ENCODE measurements at places on chromosomes 11 and 22.

GRCh38 chr22:42685941-42686653 is 34.6 kb downstream of the A4GALT start:
- no peak for DNase-seq

DNA sequence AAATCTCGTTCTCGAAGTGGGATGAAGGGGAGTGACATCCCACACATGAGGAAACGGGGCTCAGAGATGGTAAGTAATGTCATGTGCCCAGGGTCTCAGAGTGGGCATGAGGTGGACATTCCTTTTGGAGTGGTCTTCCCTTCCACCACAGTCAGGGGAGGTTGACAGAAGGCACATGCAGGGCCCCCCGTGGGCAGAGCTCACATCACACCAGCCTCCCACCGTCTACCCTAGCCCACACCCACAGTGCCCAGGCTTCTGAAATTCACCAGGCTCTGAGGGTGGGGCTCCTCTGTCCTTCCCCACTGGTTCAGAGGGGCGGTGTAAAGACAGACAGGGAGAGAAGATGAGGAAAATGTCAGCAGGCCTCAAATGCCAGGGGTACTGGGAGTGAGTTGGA is 41.1 kb upstream of the TIMP3 start:
- DNase-seq = no peak

GRCh38 chr22:34709641-34710040 is 356.3 kb upstream of the ISX start:
- no peak for DNase-seq

DNA sequence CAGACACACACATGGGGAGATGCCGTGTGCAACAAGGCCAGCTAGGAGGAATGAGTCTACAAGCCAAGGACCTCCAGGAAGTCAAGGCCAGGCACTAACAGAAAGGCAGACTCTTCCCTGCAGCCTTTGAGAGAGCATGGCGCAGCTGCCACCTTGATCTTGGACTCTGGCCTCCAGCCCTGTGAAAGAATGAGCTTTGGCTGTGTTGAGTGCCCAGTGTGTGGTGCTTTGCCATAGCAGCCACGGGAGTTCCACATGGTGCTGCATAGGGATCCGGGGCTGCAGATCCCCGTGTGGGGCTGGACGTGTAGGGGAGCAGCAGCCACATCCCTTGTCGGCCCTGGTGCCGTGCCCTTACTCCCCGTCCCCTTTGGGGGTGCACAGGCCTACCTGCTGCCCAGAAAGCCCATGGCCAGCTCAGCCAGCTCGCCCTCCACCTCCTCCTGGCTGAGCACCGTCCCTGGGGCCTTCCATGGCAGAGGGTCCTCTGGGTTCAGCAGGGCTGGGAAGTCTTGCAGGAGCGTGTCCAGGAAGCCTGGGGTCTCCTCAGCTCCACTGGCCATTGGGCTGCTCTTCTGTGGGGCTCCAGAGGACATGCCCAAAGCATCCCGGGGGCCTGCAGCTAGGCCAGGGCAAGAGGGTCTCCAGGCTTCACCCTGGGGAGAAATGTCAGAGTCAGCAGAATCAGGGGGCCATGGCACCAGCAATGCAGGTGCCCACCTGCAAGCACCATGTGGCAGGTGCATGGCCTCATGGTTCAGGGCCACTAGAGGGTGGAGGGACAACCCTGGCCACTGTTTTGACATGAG is 7.0 kb downstream of the PPM1F start:
- DNase-seq = no peak

DNA sequence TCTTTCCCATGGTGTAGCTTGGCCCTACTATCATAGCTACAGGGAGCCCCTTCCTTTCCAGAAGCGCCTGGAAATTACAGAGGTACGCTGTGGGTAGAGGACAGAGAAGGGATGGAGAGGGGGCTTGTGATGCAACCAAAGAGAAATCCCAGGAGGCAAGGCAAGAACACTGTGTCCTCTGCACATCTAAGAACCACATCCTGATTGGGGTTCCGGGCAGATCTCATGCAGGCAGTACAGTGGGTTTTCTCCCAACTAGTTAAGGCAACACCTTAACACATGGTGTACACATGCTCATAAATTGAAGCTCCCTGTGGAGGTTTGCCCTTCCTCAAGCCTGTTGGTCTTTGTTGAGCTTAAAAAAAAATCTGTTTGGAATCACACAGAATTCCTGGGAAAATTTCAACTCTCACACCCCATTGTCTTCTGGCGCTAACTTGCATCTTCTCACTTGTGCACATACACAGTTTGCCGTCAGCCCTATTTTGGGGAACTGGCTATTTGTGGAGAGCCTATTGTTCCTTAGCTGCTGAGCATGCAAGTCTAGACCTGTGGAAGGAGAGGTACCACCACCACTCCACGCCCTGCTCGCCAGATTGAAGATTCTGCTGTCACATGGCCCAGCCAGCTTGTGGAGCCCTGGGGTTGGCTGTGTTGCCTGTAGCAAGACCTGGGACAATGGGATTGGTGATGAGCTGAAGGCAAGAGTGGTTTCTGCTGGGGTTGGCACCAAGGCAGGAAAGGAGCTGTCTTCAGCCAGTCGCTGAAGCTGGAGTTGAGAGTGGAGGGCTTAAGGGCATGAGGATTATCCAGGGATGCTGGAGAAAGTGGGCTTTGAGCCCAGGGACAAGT is 52.4 kb downstream of the ALX4 start:
- no peak for DNase-seq

DNA sequence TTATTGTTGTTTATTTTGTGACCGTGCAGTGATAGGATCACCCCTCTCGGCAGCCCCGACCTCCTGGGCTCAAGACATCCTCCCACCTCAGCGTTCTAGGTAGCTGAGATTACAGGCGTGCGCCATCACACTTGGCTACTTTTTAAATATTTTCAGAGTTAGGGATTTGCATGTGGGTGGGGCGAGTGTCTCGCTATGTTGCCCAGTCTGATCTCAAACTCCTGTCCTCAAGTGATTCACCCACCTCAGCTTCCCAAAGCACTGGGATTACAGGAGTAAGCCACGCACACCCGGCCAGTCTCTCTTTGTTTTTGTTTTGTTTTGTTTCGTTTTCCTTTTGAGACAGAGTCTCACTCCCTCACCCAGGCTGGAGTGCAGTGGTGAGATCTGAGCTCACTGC is 1.2 kb upstream of the INTS5 start:
- no peak for DNase-seq

- no peak for DNase-seq
These were observed 91.6 kb upstream of the PARVA start for GRCh38 chr11:12285811-12286222.

DNA sequence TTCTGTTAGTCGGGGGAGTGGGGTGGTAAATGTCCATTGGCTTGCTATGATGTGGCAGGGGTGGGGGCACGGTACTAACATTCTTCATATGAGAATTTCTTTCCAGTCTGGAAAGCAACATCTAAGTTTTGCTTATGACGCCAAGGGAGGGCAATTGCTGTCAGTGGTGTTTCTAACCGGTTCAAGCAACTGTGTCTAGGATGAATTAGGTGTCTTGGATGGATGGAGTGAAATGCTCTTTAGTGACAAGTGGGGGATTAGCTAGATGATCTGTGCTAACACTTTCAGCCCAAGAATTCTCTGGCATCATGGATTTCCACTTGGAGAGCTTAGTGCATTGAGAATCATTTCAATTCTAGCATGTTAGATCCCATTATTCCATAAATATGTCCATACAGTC is 262.6 kb upstream of the SORL1-AS1 start:
- DNase-seq = no peak

DNA sequence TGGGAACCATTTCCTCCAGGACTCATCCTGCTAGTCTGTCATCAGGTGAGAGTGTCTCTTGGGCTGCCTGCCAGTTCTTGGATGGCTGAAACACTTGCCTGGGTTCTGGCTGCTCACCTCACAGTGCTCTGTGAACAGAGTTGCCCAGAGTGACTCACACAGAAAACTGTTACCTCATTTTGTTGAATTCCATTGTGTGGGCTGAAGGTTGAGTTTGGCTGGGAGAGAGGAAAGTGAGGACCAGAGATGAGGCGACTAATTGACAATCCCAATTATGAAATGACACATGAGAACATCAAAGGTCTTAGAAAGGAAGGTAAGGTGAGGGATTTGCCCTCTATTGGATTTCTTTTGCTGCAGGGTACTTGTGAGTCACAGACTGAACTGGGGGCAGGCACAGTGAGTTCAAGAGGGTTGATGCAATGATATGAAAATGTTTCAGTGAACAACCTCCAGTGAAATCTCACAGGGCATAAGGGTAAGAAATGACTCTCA is 20.2 kb upstream of the CALCB start:
- DNase-seq = no peak

DNA sequence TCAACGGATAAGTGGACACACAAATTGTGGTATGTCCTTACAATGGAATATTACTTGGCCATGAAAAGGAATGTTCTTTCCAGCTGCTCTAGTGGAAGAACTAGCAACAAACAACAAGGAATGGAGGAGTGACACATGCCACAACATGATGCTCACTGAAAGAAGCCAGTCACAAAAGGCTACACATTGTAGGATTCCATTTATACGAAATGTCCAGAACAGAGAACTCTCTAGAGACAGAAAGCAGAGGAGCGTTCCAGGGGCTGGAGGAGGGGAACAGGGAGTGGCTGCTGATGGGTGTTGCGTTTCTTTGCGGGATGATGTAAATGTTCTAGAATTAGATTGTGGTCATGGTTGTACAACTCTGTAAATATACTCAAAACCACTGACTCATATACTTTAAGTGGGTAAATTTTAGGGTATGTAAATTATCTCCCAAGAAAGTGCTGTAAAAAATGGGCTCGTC is 32.4 kb upstream of the PDGFB start:
- no peak for DNase-seq

GRCh38 chr11:121321614-121322243 is 29.2 kb downstream of the SC5D start:
- DNase-seq = peak; percentile 47

GRCh38 chr22:20238901-20239675 is 29.0 kb downstream of the RTN4R start:
- DNase-seq = peak; percentile 10

- no peak for DNase-seq
These were observed 813.3 kb upstream of the RAG2 start for GRCh38 chr11:37411289-37411688.

GRCh38 chr11:12606597-12606996 is 67.6 kb upstream of the TEAD1 start:
- DNase-seq = no peak

- no peak for DNase-seq
These were observed 59.6 kb upstream of the SHANK2 start for GRCh38 chr11:71311928-71312510.

DNA sequence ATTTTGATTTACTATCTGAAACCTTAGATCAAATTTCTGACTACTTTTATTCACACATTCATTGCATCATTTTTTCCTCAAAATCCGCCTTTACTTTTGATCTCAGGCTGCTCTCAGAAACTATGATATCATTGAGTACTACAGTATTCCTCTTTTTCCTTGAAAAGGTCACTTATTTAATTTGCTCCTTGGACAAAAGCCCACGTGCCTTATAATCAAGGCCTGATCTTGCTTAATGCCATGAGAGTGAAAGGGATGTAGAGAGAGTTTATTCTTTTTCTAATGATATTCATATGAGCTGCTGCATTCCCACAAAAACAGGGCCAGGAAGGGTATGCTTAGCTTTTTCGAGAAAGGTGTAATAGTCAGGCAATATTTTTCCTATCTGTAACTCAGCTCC is 327.0 kb downstream of the ETS1 start:
- DNase-seq = no peak

GRCh38 chr11:14519597-14519916 is 629 bp downstream of the PSMA1 start:
- DNase-seq = peak; percentile 32
